Left colon (tissue), 2 donors: ENCODE measurements at places on chromosomes 1 and 21. TPM values are rescaled to one million over a fixed set of nuclear protein-coding genes. Genes with fewer than 3 reads are reported as not detected.

Gene UBL4B
- total RNA-seq: not detected

DNA sequence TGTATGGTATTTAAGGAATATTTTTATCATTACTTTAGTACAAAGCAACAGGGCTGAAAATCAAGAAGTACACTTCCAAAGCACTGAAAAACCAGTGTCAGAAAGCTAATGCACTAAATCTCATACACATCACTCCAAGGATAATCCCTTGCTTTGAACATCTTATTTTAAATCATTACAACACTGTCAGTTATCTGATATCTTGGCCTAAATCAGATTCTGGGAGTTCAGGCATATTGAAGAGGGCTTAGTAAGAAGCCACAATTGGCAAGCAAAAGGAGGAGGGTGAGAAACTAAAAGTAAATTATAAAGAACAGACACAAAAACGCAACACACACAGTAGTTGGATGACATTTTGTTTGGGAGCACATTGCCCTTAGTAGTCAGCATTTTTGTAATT is 448.4 kb downstream of the PCP4 start:
- DNase-seq: no peak

- no peak for DNase-seq
These were observed 85.9 kb downstream of the TCP10L start for GRCh38 chr21:32499249-32500055.

DNA sequence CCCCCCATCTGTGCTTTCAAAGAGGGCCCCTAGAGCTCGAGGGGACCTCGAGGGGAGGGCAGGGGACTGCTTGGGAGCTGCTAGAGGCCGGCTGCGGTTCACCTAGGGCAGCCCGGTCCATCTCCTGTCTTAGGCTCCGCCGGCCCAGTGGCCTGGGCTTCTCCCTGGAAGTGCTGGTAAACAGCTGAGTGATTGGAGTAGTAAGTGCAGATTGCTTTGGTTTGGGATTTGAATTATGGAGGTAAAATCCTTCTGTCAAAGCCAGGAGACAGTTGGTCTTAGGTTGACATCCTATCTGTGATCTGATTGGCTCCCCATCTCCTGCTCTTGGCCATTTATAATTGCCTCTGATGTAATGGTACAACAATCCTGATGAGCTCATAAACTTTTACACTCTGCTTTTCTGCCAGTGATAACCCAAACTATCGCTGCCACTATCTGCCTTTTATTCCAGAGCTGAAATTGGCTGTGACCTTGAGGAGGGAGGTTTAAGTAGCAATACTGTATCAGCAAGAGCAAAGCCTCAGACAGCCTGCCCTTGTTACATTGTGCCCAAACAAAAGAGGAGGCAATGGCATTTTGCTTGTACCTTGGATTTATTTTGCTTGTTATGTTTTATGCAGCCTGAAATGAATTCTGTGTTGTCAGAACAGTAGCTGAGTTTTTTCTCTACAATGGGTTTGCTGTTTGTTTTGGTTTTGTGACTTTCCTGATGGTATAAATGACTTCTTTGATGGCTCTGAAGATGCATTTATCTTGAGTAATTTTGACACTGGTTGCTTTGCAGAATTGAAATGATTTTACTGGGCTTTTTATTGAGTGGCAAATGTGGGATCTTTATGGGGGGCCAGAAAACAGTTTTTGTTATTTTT is 2.4 kb downstream of the ARID1A start:
- DNase-seq: peak; percentile 53

DNA sequence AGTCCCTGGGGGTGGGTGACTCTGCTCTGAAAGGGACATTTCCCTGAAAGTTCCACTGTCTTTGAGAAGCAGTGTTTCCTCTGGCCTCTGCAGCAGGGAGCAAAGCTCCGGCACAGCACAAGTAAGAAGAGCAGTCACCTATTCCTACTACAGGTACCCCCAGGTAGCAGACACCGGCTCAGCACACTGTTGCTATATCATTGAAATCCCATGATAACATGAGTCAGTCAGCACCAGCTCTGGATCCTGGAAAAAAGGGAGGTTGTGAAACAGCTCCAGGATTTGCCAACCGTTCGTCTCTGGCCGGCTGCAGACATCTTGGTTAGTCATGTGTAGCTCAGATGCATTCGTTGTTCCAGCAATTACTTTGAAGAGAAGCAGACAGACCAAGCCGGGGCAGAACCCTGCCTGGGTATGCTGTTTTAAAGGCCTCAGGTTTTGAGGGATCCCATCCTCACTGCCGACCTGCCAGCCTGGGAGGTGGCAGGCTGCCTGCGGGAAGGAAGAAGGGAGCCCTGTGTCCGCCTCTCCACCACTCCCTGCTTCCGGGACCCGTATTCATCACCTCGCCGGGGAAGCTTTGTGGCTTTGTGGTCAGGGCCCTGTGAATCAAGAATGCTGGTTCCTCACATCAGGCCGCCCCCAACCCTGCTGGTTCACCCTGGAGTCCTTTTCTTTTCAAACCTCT is 139.2 kb downstream of the CLIC6 start:
- DNase-seq: no peak

DNA sequence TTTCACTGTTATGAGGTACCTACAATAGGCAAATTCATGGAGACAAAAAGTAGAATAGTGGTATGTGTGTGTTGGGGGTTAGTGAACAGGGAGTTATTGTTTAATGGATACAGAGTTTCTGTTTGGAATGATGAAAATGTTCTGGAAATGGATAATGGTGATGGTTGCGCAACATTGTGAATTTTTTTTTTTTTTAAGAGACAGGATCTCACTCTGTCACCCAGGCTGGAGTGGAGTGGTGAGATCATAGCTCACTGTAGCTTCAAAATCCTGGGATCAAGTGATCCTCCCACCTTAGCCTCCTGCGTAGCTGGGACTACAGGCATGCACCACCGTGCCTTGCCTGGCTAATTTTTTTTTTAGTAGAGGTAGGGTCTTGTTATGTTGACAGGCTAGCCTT is 34.5 kb upstream of the TRABD2B start:
- no peak for DNase-seq
